ENCODE measurements at places on chromosomes 5 and 9.

GRCh38 chr5:112205846-112206245, 213.2 kb downstream of the EPB41L4A start:
- no peak for DNase-seq

- DNase-seq, result no peak
Measured at GRCh38 chr5:146007270-146007669, 70.9 kb downstream of the SH3RF2 start.

- no peak for DNase-seq
Measured at GRCh38 chr9:137298401-137299202, 3.5 kb downstream of the NRARP start.

DNA sequence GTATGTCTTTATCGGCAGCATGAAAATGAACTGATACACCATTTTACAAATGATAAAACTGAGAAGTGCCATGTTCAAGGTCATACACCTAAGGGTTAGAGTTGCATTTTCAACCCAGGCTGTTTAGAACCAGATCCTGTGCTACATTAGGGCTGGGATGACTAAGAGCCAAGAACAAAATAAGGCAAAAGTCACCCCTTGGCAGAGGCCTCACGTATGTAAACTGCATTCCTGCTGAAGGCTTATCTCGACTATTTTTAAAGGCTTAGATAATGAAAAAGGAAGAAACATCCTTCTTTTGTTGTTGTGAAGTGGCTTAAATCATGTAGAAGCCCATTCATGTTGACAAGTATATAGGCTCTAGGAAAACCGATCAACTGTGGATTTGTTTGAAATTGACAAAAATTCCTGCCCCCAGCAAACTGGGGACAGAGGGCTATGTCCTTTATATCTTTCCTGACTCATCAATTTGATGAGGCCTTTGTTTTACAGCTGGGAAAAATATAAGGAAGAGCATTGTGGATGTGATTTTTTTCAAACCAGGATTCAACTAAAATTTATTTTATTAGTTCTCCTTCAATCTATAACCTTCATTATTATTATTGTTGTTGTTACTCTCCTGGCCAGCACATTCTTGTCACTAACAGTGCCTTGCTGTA, 196.5 kb downstream of the SNX18 start:
- no peak for DNase-seq

DNA sequence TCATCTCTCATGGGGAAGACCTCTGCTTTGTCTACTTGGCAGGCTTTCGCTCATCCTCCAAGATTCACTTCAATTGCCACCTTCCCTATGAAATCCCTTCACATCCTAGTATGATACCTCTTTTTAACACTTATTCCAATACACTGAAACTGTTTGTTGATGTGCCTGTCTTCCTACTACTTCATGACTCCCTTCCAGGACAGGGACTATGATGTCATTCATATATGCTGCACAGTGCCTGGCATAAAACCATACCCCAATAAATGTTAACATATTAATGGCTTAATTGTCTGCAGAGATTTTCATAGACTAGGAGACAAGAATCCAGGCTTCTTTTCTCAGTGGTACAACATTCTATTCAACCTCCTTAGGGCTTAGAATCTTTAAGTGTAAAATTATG, 215.5 kb downstream of the ZNF608 start:
- DNase-seq, result no peak

DNA sequence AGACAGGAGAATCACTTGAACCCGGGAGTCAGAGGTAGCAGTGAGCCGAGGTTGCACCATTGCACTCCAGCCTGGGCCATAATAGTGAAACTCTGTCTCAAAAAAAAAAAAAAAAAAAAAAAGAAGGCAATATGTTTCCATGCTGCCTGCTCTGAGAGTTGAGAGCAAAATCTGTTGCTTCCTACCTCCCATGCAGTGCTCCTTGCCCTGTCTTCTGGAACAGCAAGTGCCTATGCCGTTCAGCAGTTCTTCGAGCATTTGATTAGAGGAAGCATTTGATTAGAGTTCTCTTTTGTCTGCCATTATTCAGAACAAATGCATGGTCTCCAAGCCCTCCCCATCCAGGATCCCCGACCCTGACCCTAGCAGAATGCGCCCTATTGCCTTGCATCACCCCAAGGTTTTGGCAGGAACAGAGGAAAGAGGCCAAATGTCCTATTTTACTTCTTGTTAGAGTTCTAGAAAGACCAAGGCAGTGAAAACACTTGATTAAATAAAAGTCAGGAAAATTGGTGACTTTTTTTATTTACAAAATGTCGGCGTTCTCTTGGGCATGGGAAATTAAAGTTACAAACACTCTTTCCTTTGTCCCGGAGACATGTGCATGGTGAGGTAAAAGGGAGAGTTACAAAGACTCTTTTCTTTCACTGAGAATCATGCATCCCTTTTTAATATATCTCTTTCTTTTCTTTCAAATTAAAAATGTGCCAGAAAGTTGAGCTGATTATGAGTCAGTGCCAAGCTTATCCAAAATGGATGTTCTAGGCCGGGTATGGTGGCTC, 27.8 kb upstream of the FSD1L start:
- DNase-seq, result no peak

GRCh38 chr9:92561374-92562330, 25.9 kb upstream of the ECM2 start:
- no peak for DNase-seq

DNA sequence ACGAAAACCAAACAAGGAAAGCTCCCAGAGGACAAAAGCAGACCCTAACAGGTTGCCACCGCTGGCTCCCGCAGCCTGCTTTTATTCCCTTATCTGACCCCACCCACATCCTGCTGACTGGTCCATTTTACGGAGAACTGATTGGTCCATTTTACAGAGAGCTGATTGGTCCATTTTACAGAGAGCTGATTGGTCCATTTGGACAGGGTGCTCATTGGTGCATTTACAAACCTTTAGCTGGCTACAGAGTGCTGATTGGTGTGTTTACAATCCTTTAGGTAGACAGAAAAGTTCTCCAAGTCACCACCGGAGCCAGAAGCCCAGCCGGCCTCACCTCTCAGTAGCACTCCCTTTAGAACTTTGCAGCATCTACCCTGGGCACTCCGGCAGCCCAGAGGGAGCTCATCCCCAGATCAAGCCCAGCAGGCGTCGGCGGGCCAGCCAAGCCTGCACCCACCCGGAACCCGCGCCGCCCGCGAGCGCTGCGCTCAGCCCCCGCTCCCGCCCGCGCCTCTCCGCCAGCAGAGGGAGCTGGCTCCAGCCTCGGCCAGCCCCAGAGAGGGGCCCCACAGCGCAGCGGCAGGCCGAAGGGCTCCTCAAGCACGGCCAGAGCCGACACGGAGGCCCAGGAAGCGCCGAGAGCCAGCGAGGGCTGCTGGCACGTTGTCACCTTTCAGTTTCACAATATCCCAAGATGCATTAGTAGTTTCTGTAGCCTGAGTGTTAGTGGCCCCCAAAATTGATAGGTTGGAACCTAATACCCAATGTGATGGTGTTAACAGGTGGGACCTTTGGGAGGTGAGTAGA, 35.3 kb upstream of the CLPTM1L start:
- no peak for DNase-seq

DNA sequence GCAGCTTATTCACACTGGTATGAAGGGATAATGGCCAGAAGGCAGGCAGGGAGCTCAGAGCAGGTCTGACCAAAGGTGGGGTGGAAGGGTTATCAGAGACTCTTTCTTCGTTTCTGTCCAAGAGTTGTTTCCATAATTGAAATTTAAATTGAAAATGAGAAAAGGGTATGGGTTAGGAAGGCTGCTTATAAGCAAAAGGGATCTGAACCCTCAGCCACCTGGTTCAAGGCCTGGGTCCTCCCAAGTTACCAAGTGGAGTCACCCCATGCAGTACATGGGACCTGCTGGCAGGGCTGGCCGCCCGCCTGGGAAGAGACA, 17.8 kb downstream of the EEIG1 start:
- DNase-seq, result no peak

DNA sequence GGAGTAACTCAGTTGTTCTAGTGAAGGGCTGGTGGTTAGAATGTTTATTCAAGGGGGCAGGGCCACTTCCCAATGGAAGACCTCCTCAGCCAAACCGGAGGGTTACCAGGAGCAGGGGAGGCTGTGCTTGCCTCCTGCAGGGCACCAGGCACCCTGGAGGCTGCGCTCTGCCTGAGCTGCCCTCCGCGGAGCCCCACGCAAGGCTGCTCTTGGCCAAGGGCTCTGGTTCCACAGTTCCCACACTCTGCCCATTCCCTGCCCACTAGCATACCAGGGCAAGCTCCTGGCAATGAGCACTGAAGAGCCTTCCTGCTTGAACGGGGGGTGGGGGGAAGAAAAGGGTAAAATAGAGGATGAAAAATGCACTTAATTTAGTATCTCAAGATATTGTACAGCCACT, 35.5 kb upstream of the PTCH1 start:
- no peak for DNase-seq

GRCh38 chr5:76144513-76145274, 61.5 kb downstream of the SV2C start:
- DNase-seq, result no peak

GRCh38 chr9:82599336-82599949, 463.5 kb downstream of the RASEF start:
- no peak for DNase-seq

- DNase-seq, result no peak
Measured at GRCh38 chr5:27773166-27773565, 734.8 kb upstream of the CDH9 start.

DNA sequence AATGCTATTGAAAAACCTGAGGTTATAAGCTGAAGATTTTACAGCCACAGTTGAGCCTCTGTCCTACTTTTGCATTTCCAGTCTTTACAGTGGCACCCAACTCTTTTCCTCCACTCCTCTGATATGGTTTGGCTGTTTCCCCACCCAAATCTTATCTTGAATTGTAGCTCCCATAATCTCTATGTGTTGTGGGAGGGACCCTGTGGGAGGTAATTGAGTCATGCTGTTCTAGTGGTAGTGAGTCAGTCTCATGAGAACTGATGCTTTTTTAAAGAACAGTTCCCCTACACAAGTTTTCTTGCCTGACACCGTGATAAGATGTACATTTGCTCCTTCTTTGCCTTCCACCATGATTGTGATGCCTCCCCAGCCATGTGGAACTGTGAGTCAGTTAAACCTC, 646.1 kb upstream of the SEMA6A start:
- no peak for DNase-seq

DNA sequence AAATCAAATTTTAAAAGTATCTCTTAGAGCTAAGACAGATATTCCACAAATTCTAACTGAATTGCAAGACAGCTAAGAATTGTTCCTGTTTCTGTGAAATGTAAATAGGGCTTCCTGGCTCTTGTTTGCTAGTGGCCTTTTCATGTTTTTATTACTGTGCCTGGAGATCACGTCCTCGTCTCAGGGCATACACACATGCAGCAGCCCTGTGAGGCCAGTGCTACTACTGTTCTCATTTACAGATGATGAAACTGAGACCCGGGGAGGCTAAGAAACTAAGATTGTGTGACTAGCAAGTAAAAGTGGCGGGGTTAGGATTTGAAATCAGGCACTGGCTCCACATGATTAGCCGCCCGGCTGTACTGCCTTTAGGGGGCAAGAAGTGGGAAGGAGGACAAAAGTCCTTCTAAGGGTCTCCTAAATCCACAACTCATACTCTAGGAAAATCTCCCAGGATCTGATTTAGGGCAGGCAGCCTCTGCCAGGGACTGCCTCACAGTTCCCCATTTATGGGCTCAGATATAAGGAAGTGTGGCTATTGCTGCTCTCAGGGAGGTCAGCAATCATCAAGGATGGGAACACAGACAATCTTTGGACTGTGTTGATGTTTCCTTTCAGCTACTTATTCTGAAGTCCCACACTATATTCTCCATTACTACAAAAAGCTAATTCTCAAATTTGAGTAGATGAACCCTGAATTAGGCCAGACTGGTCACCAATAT, 7.9 kb downstream of the PRUNE2 start:
- DNase-seq, result no peak

- no peak for DNase-seq
Measured at GRCh38 chr5:59246145-59246869, 647.2 kb downstream of the PDE4D start.

GRCh38 chr9:99851500-99851822, 29.8 kb downstream of the NR4A3 start:
- DNase-seq, result no peak

- DNase-seq, result no peak
Measured at GRCh38 chr9:123851851-123852250, 78.1 kb downstream of the DENND1A start.

DNA sequence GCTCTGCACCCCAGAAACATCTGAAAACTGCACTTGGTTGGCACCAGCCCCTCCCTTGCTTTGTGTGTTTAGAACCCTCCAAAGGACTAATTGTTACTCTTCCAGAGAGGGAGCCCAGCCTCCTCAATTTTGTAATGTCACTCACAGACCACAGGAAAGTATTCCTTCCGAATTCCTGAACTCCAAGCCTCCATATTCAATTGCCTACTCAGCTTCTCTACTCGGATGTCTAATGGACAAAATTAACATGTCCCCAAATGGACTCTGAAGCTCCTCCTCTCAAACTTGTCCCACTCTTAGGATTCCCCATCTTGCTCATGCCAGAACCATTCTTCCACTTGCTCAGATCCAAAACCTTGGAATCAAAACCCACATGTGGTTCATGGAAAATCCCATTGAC, 3.9 kb upstream of the TMEM171 start:
- no peak for DNase-seq

DNA sequence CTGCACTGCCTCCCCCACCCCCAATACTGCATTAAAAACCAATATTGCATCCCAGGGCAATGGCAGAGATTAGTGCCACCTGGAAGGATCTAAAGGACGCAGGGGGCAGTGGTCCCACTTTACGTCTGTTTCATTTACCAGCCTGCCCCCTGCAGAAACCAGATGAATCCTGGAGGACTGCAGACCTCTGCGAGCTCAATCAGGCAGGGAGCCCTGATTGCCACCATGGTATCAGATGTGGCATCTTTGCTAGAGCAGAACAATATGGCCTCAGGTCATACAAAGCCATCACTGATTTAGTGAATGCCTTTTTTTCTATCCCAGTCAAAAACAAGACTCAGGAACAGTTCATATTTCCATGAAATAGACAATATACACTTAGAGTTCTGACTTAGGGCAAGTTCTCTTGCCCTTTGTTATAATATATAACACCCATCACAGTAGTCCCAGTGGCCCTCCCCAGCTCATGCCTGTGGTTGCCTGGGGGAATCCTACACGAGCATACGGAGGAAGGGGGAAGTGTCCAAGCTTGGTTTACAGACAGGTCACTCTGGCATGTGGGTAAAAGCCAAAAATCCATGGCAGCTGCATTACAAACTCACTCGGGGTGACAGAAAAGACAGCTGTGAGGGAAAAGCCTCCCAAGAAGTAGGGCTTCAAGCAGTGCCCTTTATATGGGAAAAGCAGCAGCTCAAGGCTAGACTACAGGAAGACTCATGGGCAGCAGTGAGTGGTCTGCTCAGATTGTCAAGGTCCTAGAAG, 85.1 kb downstream of the MED27 start:
- no peak for DNase-seq

All from Panc1 (cell line).